Fibroblast of lung (primary cell): ENCODE measurements at places on chromosomes 5 and 9.

DNA sequence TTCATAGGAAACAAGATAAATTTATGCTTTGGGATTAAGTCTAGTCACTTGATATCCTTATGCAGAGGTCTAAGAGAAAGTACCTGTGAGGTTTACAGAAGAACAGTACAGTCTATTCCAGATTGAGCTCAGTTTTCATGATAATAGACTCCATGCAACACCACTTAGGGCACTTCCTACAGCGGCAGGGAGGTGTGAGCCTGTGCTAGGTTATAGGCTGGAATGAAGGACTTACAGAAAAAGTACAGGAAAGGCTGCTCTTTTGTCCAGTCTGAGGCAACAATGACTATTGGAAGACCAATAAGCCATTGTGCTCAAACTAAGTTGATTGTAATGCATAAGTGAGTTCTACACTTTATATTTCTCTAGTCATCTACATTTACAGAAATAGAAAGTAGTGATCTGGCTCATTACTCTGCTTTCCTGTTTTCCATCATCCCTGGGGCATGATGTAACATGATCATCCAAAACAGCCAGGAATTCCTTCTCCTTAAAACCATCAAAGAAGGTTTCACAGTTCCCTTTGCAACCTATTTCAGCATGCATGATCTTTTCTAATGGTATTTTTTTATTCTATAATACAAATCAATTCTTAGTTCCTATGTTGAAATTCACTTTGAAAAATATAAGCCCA lies 322.8 kb downstream of the SLF1 start:
- no peak for DNase-seq

DNA sequence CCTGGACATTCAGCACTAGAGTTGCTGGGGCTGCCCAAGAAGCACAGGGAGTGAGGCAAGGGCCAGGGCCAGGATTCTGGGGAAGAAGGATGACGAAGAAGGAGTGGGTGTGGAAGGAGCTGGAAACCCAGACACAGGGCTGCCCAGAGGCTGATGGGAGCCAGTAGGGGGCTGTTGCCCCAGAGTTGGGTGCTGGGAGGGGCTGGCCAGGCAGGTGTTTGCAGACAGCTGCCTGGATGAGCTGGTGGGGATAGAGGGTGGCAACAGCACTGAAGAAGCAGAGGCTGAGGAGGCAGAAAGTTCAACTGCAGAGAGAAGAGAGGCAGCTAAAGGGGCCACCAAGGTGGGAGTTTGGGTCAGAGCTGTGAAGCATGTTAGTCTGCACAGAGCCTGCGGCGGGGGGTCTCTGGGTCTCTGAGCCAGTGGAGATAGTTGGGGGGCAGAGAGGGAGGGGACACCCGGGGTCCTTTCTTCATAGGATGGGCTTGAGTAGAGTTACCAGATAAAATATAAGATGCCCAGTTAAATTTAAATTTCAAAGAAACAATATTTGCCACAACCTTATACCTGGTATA lies 2.5 kb upstream of the AQP7 start:
- no peak for DNase-seq

DNA sequence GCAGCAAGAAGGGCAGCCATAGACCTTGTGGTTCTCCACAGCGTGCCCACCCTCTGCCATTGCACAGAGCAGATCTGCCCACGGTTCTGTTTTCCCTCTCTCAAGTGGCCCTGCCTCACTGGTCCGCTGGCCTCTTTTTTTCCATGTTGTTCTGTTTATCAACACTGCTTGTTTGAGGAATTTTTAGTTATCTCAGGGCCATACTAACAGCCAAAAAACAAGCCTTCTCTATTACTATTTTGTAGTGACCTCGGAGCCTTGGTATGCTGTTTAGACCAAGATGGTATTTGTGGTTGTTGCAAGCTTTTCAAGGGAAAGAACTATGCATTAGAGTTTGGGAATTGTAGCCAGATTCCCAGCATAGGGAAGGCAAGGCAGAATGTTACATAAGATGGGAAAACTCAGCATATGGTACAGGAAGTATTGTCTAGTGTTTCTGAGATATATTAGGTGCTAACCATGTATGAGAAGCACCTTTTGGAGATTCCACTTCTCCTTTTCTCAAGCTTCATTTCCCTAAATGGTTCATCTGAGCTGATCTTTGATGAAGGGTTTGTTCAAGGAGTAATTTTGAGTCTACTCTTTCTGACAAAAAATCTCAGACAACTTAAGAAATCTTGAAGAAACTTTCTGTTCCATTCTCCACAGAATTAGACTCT lies 54.3 kb downstream of the NUP214 start:
- DNase-seq = peak; percentile 96

DNA sequence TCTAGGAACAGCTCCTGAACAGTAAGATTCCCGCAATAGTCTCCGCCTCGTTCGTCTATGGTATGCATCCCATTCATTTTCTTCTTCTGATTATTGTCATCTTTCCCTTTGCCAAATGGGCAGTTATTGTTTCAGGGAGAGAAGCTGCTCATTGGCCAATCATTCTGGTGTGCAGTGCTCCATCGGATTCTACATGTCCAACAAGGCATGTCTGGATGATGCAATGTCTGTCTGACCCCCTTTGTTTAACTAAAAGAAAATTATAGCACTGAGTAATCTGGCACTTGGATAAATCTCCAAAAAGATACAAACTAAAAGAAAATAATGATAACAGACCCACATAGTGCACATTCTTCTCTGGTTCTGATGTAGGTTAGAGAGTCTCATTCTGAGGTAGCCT lies 515.6 kb upstream of the DMAC1 start:
- DNase-seq = peak; percentile 60

GRCh38 chr5:171654881-171655280 lies 130.7 kb upstream of the SMIM23 start:
- DNase-seq = no peak

DNA sequence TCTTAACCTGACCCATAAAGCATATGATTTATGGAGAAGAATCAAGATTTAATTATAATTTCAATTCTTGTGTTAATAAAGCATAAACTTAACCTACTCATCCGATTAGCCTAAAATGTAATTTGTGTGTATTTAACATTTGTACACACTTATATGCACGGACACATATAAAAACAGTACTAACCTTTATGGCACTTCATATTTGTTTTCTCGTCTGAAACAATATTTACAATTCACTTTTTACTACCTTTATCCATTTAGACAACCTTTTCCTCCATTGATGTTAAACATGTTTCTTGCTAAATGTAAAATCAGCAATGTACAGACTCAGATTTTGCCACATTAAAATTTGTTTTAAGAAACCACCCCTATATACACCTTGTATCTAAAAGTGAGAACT lies 22.8 kb downstream of the MEGF10 start:
- no peak for DNase-seq

- peak; percentile 85 for DNase-seq
Observed at GRCh38 chr9:114238891-114239875, 83.7 kb upstream of the ORM1 start.
